ENCODE measurements at places on chromosomes 7 and 10. TPM values are rescaled to one million over a fixed set of nuclear protein-coding genes. Genes with fewer than 3 reads are reported as not detected.

SDK1 gene
- 5.8 TPM for total RNA-seq

- DNase-seq, result no peak
These were observed 44.1 kb upstream of the ZNRF2 start for GRCh38 chr7:30240106-30240800.

PLPP4 gene
- total RNA-seq, result not detected

- no peak for DNase-seq
These were observed 73.4 kb downstream of the CFAP46 start for GRCh38 chr10:132868995-132869394.

- DNase-seq, result no peak
These were observed 307.7 kb upstream of the NFE2L3 start for GRCh38 chr7:25844102-25844870.

DNA sequence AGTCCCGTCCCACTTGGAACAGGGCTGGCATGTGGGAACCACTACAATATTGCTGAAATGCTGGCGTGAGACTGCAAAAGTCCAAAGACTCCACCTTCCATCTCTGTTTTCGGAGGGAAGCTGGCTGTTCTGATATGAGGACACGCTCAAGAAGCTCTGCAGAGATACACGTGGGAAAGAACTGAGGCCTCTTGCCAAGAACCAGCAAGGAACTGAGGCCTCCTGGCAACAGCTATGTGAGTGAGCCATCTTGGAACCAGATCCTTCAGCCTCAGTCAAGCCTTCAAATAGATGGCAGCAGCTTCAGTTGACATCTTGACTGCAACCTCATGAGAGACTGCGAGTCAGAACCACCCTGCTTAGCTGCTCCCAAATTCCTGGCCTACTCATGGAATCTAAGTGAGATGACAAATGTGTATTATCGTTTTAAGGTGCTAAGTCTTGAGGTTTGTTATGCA, 30.8 kb downstream of the SGMS1 start:
- no peak for DNase-seq

DNA sequence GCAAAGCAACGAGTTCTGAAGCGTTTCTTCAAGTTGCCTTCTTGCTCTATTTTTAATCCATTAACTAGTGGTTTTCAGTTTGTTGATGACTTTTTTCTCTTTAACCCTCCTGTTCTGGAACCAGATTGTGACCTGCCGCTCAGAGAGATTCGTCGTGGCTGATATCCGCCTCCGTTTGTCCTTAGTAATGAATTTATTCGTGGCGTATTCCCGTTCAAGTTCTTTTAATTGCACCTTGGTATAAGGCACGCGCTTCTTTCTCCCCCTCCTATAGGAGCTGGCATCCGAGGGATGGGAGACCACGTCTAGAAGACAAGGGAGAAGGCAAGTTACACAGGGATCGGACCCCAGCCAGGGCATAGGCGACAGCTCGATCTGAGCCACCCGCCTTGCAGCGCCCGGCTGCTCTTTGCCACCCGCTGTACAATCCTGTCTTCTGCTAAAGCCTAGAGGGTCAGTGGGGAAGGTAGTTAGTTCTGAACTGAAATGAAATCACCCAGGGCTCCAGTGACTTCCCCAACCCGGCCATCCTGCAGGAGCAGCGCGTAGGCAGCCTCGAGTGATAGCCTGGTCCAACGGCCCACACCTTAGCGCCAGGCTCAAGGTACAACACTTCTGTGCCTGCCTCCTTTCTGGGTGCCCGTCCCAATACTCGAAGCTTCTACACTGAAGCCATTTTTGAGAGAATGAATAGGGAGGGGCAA, 1.6 kb downstream of the HOXA13 start:
- no peak for DNase-seq

ADARB2 gene
- total RNA-seq, result 4.1 TPM

- DNase-seq, result no peak
These were observed 32.8 kb upstream of the TAS2R16 start for GRCh38 chr7:123028339-123028738.

PARD3 gene
- 118 TPM for total RNA-seq

- no peak for DNase-seq
These were observed 45.3 kb downstream of the CYP17A1 start for GRCh38 chr10:102791754-102792395.

DNA sequence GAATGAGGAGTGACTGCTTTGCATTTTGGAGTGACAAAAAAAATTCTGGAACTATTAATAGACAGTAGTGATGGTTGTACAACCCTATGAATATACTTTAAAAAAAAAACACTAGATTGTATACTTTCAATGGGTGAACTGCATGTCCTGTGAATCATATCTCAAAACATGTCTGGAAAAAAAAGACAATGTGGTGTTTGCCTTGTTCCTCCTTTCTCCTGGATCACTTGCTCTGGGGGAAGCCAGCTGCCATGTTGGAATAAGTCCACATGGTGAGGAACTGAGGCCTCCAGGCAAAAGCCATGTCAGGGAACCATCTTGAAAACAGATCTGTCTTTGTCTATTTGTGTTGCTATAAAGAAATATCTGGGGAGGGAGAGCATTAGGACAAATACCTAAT, 39.5 kb upstream of the YAE1 start:
- DNase-seq, result no peak

STEAP1B gene
- total RNA-seq, result not detected

DNA sequence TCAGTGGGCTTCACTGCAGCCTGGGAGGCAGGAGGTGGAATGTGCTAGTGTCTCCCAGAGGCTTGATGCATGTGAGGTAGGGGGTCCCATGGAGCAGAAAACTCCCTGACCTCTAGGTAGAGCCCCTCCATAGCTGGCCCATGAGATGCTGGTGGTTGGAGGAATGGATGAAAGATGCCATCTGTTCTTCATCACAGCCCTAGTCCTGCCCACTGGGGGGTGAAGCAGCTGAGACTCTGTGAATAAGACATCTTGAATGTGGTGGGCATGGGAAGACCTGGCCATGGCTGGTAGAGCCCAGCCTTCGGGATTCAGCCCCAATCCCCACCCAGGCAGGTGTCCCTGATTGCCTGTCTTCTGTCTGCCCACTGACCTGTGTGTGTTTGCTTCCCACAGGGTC, 92.5 kb downstream of the COL13A1 start:
- no peak for DNase-seq

CYP2E1 gene
- total RNA-seq, result 19.9 TPM

DNA sequence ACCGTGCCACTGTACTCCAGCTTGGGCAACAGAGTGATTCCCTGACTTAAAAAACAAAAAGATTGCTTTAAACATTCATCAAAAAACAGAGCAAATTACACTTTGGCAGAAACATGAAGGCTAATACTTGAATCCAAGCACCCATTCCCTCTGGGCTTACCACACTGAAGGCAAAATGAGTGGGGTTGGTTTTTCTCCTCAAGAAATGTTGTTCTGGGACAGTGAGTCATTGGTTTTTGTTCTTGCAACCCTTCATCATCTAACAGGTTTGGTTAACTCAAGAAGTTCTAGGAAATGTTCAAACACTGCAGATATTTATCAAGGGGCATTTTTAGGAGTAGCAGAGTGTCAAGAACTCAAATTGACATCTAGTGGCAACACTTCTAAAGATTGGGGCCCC, 60.5 kb downstream of the KIAA1217 start:
- no peak for DNase-seq

GRB10 gene
- 84.9 TPM for total RNA-seq

GRCh38 chr7:134771889-134772288, 7.5 kb upstream of the CALD1 start:
- no peak for DNase-seq

GRCh38 chr7:30751696-30752273, at the start of gene INMT:
Gene INMT, plus strand, starts transcription at chr7:30752135. Its CDS starts 16 bp downstream, at chr7:30752151.
- DNase-seq, result no peak

DNA sequence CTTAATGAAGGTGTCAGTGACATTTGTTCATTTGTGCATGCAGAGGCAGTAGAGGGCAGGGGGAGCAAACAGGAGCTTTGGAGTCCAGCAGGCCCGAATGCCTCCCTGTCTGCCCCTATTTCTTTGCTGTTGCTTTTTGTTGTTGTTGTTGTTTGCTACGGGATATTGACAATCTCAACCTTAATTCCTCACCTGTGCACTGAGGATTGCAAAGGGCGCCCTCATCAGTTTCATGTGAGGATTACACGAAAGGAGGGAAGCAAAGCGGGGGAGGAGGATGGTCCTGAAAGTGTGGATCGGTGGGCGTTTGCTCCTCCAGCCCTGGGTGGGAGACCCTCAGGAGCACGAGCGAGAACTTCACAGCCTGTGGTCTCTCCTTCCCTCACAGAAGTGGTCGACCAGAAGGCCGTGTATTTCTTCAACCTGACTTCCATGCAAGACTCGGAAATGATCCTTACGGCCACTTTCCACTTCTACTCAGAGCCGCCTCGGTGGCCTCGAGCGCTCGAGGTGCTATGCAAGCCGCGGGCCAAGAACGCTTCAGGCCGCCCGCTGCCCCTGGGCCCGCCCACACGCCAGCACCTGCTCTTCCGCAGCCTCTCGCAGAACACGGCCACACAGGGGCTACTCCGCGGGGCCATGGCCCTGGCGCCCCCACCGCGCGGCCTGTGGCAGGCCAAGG, 9.6 kb downstream of the GDF10 start:
- DNase-seq, result no peak

DNA sequence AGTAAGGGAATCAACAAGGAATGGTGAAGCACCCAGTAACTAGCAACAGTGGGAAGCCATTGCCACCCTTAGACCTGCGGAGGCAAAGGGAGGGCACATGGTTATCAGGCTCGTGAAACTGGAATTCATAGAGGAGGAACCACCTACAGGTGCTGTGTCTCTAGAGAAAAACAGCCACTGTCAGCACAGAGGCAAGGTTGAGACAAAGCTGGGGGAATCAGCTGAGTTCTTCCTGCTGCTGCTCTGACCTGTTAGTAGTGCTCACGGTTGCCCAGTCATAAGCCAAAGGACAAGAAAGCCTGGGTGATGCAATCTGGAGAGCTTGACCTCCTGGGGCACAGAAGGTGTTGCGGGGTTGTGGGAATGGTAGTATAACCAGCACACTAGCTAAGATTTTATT, 110.1 kb downstream of the TPST1 start:
- DNase-seq, result no peak

PTPRN2 gene
- 35.8 TPM for total RNA-seq

- no peak for DNase-seq
These were observed 36.5 kb downstream of the CALML5 start for GRCh38 chr10:5462841-5463293.

GRCh38 chr10:6637053-6637452, 57.0 kb upstream of the PRKCQ start:
- DNase-seq, result no peak

CCDC136 gene
- 6.2 TPM for total RNA-seq

DNA sequence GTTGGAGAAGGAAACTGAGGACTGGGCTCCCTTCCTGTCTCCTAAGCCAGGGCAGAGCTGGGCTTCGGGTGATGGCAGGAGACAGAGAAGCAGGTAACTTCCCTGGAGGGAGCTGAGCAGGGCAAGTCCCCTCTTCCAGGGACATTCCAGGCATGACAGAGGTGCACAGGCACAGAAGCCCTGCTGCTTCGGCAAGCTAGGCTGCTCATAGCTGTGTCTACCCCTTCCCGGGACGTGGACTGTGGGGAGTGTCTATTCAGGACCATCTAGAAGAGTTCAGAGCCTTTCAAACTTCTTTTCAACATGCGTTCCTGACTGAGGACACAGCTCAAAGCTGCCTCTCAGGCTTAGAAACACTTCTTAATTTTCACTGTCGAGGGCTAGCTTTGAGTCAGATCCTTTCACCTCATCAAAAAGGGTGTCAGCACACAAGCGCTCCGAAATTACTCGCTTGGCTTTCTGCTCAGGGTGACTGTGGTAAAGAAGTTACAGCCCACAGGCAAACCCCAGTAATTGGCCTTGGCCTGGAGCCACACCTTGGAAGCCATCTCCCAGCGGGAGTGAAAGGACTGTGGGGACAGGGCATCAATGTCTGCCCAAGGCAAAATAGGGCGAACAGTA, 63.7 kb upstream of the STEAP1B start:
- no peak for DNase-seq

LRRC18 gene
- total RNA-seq, result 0.72 TPM

DNA sequence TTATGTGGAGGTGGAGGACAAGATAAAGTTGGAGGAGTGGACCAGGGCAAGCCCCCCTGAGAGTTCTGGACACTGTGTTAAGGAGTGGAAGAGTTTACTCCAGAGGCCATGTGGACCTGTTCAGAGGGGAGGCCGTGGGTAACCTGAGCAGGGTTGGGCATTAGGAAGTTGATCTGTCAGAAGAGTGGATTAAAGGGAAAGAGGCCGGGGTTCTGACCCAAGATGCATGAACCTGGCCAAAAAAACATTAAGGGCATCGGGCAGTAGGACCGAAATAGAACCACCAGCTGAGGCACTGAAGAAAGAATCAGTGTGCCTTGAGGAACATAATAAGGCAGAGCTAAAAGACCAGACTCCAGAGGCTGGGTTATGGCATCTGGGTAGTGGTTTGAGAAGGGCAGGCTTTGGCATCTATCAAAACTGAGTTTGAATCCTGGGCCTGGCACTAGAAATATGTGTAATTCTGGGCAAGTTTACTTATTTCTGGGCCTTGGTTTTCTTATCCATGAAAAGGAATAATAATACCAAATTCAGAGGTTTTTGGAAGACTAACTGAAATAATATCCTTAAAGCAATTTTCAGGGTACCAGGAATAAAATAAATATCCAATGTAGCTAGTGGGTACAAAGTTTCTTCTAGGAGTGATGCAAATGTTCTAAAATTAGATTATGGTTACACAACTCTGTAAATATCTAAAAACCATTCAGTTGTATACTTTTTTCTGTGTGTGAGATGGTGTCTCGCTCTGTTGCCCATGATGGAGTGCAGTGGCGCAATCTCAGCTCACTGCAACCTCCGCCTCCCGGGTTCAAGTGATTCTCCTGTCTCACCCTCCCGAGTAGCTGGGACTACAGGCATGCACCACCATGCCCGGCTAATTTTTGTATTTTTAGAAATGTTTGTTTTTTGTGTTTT, 10.9 kb upstream of the FRAT1 start:
- DNase-seq, result no peak

GRCh38 chr7:17142831-17143541, 155.5 kb upstream of the AHR start:
- no peak for DNase-seq

DNA sequence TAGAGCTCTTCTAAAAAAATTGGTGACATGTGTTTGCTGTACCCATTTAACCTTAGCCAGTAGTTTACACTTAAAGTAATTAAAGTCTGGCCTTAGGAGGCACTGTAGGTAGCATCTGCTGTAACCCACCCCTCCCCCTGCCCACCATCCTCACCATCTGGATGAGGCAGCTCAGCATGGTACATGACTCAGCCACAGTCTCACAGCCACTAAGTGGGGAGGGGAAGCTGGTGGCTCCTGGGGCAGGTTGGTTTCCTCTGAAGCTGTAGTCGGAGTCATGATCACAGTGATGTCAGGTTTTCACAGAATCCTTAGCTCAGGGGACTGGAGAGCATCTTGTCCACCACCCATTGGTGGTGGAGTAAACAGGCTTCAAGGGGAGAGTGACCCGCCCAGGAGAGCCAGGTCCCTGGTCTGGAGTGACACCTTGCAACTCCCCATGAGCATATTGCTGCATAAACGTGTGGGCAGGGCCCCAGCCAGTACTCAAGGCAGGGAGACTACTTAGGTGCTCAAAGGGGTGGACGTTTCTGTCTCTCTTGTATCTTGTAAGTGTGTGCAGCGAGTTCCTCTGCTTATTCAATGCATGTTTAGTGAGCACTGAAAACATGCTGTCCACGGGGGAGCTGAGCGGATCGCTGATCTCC, 125.9 kb downstream of the GRK5 start:
- DNase-seq, result no peak

Measured in stomach (tissue), 19 donors.